ENCODE measurements at places on chromosomes 4 and X. TPM values are rescaled to one million over a fixed set of nuclear protein-coding genes. Genes with fewer than 3 reads are reported as not detected.

- peak; percentile 98 for DNase-seq
Observed at GRCh38 chr4:105088110-105088879, 58.4 kb upstream of the TET2 start.

The ETDB gene
- total RNA-seq: not detected

The RTL5 gene
- 0.90 TPM for total RNA-seq

The FOXP3 gene
- total RNA-seq: not detected

DNA sequence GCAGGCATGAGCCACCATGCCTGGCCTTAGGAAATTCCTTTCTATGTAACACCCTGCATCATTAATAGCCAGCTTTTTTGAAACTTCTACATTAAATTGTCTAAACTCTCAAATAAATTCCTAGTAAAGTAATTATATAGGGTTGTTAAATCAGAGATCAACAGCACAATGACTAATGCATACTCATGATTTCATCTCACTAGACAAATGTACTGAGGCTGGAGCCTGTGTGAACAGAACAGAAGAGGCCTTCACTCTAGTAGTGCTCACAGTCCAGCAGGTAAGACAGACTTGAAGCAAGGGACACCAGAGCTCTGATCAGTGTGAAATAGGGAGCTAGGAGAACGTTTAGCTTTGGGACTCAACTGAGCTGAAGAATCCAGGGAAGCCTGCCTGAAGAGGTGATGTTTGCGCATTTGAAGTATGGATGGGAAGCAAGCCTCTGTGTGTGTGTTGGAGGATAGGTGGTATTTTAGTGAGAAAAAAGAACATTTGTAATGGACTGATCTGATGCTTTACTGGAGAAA is 3.9 kb downstream of the ZFP42 start:
- peak; percentile 18 for DNase-seq

DNA sequence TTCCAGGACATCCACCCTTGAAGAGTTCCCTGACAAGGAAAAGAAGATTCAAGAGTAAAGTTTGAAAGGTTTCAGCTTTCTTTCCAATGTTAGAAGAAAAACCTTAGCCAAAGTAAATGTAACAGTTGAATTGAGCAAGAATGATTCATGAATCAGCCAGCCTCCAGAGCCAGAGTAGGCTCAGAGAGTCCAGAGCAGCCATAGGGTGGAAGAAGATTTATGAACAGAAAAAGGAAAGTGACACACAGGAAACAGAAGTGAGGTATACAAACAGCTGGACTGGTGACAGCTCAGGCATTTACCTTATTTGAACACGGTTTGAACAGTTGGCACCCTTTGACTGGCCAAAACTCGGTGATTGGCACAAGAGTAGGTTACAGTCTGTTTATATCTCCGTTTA is 63.2 kb downstream of the QDPR start:
- peak; percentile 72 for DNase-seq
